NCI-H1417 treated with DMSO at 0.1 percent for 48 hours (cell line): ENCODE measurements at places on chromosomes 7 and 10.

GRCh38 chr7:123425246-123425645, 109.1 kb downstream of the IQUB start:
- DNase-seq, result no peak

DNA sequence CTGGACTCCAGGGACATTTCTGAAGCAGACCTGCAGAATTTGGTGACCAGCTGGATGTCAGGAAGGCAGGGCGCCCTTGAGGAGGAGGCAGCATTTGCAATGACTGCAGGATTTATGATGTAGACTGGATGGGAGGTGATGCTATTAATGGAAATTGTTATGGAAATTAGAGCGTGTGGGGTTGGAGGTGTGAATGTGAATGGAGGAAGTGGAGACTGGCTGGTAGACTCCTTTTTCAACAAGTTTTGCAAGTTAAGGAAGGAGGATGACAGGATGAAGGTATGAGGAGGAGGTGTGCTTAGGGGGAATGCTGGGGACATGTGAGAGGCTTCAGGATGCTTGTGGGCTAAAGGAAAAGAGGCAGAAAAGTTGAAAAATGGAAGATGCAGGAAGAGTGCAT, 137.0 kb downstream of the TMEM178B start:
- no peak for DNase-seq

- no peak for DNase-seq
Observed at GRCh38 chr10:45386657-45387056, 12.6 kb downstream of the ALOX5 start.

GRCh38 chr10:92850185-92850584, 1.9 kb downstream of the EXOC6 start:
- no peak for DNase-seq

- no peak for DNase-seq
Observed at GRCh38 chr7:150874401-150875198, 22.3 kb downstream of the AOC1 start.

DNA sequence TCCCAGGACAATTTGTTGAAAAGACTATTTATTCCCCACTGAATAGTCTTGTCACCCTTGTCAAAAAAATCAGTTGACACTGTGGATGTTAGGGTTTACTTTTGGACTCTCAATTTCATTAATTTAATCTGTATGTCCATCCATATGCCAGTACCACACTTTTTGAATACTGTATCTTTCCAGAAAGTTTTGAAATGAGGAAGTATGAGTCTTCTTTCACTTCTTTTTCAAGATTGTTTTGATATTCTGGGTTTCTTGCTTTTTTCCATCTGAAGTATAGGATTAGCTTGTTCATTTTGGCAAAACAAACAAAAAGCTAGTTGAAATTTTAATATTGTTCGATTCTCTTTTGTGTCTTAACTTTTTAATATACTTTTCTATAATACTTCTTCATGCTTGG, 21.7 kb downstream of the KLHDC10 start:
- no peak for DNase-seq

GRCh38 chr7:109842386-109842785, 1248.5 kb upstream of the LRRN3 start:
- DNase-seq, result no peak

DNA sequence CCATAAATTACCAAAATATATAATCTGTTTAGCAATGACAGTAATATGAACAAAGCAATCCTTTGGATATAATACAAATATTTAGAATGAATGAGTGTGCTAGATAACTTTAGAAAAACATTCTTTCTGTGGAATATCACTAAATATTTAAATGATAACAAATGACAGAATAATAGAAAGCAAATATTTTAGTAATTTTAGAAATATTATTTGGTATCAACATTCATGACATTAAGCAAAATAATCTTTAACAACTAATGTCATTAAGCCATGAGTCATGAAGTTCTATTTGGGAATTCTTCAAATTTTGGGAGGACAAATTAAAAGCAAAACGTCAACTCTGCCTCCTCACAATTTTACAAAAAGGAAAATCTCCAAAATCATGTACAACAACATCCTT, 844.8 kb upstream of the LRRN3 start:
- DNase-seq, result no peak

- DNase-seq, result no peak
Observed at GRCh38 chr7:133339772-133340171, 86.9 kb downstream of the EXOC4 start.

DNA sequence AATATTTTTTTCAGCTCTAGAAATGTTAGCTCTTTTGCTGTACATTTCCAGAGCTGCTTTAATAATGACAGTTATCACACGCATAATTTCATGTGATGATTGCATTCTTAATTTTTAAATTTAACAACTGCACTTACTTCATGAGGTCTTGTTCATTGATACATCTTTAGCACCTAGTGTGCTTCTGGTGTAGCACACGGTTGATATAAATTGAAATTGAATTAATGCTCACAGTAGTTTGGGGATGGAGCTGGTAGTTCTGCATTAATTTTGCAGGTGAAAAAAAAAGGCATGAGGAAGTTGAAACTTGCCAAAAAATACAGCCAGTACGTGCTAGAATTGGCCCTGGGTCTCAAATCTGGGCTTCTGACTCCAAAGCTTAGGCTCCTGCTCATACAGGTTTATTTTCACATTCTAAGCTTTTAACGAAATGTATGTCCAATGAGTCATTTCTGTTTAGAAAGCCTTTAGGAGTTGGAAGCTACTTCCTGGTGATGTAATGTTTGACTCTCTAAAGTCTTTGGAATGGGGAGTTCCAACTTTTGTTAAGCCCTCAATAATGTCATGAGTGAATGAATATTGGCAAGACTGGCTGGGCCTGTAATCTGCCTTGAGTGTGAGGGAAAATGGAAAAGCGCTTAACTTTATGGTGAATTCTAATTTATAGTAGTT, 62.5 kb downstream of the DAGLB start:
- DNase-seq, result no peak

DNA sequence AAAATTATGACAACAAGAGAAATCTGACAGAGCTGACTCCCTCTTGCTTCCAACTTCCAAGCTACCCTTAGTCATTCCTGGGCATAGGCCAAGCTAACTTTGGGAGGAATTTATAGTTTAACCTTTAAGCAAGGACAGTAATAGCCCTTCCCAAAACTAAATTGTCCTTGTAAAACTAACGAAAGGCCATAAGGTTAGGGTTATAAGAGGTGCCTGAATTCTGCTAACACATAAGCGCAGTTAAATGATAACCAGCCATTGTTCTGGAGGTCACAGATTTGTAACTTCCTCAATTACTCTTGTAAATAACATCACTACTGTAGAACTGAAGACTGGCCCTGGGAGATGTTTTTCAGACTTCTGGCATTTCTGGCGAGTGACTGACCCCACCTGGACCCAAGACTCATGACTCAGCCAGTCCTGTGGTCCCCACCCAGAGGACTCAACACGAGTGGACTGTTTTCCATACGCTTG, 481.2 kb downstream of the KCNMA1 start:
- no peak for DNase-seq

DNA sequence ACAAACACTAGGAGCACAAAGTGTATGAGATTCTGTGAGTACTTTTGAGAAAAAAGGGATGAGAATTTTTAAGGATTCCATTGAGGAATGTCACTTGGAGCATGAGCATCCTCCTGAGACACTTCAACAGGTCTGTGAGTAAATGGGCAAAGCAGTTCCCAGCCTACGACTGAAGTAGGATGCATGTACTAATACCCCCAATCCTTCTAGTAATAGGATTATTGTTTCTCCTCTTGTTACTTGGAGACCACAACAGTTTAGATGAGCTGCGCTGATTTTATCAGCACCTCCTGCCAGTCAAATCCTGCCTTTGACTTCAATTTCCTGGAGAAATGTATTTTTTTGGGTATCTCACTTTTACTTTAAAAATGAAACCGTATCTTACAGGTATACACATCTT, 820 bp downstream of the BBS9 start:
- DNase-seq, result no peak

- DNase-seq, result no peak
Observed at GRCh38 chr7:31146030-31146429, 93.9 kb downstream of the ADCYAP1R1 start.

DNA sequence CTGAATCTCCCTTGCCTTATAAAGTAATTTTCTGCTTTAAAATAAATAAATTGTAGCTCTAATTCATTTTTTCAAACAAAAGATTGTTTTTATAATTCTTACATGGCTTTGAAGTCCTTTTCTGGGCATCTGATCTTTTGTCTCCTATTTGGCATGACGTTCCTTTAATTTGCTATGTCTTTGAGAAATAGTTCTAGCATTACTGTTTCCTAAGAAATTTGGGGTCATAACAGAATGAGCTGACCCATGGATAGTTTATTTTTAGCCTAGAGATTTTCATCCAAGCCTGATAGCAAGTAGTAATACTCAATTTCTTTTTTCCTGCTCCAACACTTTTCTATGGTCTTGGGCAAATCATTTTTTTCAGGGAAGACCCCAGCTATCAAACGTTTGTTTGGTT, 31.4 kb downstream of the CCDC71L start:
- DNase-seq, result no peak

DNA sequence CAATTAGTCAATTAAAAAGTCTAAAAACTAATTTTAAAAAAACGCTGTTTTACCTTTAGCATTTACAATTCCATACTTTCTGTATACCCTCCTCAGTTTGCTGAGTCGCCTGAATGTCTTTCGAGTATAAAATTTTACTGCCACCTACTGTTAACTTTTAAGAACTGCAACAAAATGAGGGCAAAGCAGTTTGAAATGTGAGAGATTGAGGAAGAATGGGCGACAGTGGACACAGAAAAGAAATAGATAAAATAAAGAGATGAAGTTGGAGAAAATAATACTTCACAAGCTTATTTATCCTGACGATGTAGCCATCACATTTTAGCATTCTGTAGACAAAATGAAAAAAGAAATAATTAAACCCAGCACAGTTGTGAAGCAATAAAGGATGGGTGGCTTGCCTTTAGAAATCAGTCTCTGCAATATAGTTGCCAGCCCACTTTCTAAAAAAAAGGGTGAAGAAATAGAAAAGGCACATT, 110.8 kb upstream of the PTN start:
- peak; percentile 28 for DNase-seq
